ENCODE measurements at places on chromosomes 13 and 19. TPM values are rescaled to one million over a fixed set of nuclear protein-coding genes. Genes with fewer than 3 reads are reported as not detected.

The SCEL gene
- 54.8 TPM for total RNA-seq

The PNMA8A gene
- total RNA-seq = 1.5 TPM

The IZUMO4 gene
- 7.4 TPM for total RNA-seq

The B3GNT8 gene
- 22.5 TPM for total RNA-seq

The AKAP8L gene
- 94.2 TPM for total RNA-seq

The RAB4B gene
- 48.5 TPM for total RNA-seq

The GJB2 gene
- total RNA-seq = 0.77 TPM

The PGLYRP1 gene
- total RNA-seq = 3.0 TPM

The ZNF792 gene
- 12.1 TPM for total RNA-seq

The CGB8 gene
- total RNA-seq = not detected

The DCLK1 gene
- 10.4 TPM for total RNA-seq

The CABP5 gene
- not detected for total RNA-seq

The CDX2 gene
- not detected for total RNA-seq

The POU4F1 gene
- total RNA-seq = not detected

- no peak overlapping the region for H3K27ac ChIP-seq
- peaks cover 40% of the 10 kb centered on the region for H3K4me1 ChIP-seq
- DNase-seq = no peak
- no peaks in the 10 kb centered on the region for H3K27me3 ChIP-seq
- no peaks in the 10 kb centered on the region for H3K36me3 ChIP-seq
Observed at GRCh38 chr19:38248421-38248820, 7.8 kb downstream of the PPP1R14A start.

GRCh38 chr13:45021250-45021649, 31.9 kb downstream of the GPALPP1 start:
- peaks cover 85% of the 10 kb centered on the region for H3K36me3 ChIP-seq
- DNase-seq = no peak
- no peak overlapping the region for H3K4me3 ChIP-seq
- H3K27me3 ChIP-seq = no peaks in the 10 kb centered on the region
- no peak overlapping the region for H3K27ac ChIP-seq

DNA sequence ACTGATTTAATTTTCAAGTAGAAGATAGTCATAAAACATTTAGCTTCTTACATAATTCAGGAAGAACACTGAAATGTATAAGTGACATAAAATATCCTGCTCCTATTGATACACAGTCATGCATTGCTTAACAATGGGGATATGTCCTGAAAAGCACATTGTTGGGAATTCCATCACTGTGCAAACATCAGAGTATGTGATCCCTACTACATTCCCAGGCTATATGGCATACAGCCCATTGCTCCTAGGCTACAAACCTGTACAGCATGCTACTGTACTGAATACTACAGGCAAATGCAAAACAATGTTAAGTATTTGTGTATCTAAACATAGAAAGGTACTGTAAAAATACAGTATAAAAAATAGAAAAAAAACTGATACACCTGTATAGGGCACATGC, 723.9 kb upstream of the ARGLU1 start:
- no peak overlapping the region for H3K4me3 ChIP-seq
- H3K36me3 ChIP-seq = no peaks in the 10 kb centered on the region
- H3K27me3 ChIP-seq = no peaks in the 10 kb centered on the region

DNA sequence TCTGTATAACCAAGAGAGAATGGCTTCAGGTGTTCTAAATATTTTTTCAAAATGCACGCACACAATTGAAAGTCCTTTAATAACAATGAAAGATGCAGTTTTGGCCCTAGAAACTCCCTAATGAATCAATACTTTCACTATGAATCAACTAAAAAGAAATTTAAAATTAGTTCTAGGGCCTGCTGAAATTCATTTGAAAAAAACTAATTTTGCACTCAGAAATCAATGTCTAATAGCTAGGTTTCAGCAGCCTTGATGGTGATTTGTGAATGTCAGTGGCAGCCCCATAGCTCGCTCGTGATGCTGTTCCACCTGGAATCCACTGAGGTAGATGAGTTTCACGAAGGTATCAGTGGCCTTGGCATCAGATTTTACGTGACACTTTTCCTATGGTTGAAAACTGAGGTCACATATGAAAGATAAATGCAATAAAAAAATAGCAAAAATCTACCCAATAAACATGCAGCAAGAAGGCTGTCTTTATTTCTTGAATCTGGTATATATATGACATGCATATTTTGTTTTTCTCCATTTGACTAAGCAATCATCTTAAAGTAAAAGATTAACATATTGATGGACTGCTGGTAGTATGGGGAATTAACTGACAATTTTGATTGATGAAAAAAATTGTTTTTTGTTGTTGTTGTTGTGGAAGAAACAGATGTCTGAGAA, 141.0 kb downstream of the AKAP11 start:
- no peak for DNase-seq
- no peaks in the 10 kb centered on the region for H3K27me3 ChIP-seq

DNA sequence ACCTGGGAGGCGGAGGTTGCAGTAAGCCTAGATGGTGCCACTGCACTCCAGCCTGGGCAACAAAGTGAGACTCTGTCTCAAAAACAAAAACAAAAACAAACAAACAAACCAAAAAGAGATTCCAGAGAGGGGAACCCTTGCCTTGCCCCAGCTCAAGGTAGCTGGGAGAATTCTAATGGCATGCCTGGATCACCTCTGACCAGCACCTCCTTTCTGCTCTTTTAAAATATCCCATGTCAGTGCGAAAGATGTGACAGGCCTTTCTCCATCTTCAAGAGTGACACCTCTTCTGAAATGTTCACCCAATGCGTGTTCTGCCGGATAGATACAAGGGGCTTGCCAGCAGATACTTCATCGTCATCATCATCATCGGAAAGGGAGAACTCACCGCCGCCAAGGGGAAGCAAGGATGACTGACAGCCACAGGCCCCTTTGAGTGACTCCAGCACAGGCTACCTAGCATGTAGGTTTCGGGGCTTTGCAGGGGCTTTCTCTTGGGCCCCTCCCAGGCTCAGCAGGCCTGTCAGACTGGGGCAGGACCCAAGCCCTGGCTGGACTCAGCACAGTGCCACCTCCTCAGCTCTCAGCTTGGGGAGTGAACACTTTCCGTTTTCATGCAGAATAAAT, 18.9 kb upstream of the LRP3 start:
- DNase-seq = no peak
- H3K4me3 ChIP-seq = no peak overlapping the region
- no peaks in the 10 kb centered on the region for H3K27me3 ChIP-seq
- no peak overlapping the region for H3K27ac ChIP-seq

DNA sequence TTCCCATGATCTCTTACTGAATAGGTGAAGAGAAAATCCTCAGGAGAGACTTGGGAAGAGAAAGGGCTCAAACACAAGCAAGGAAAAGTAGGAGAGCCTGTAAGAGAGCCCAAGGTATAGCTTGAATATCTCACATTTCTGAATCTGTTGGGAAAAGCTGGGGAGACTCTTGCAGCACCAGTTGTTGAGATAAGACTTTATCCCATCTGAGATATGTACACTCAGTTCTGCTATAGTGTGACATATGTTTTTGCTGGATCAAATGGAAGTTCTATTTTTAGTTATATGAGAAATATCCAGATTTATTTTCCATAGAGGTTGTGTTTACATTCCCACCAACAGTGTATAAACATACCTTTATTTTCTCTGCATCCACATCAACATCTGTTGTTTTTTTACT, 246.1 kb downstream of the NDFIP2 start:
- no peak for DNase-seq
- H3K27ac ChIP-seq = no peak overlapping the region
- no peak overlapping the region for H3K4me3 ChIP-seq
- peaks cover 15% of the 10 kb centered on the region for H3K4me1 ChIP-seq
- no peaks in the 10 kb centered on the region for H3K27me3 ChIP-seq

- H3K4me3 ChIP-seq = peak within 1 kb of the TSS; percentile 65
- DNase-seq = peak; percentile 71
- H3K4me1 ChIP-seq = peaks cover 7% of the 10 kb centered on the region
- peaks cover 39% of the 10 kb centered on the region for H3K27me3 ChIP-seq
Observed at GRCh38 chr19:33064792-33065550, at the start of gene RHPN2. Gene RHPN2 (minus strand): TSS chr19:33064888. CDS start chr19:33064852, 36 bp downstream.

GRCh38 chr13:93875547-93875946, 603.9 kb downstream of the DCT start:
- H3K4me3 ChIP-seq = no peak overlapping the region
- no peak overlapping the region for H3K27ac ChIP-seq

DNA sequence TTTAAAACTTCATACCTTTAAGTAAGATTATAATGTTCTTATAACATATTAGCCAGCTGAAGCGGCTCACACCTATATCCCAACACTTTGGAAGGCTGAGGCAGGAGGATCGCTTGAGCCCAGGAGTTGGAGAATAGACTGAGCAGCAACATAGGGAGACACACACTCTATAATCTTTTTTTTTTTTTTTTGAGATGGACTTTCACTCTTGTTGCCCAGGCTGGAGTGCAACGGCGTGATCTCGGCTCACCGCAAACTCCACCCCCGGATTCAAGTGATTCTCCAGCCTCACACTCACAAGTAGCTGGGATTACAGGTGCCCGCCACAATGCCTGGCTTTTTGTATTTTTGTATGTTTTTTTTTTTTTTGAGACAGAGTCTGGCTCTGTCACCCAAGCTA, 37.3 kb downstream of the SPRYD7 start:
- no peaks in the 10 kb centered on the region for H3K4me1 ChIP-seq
- H3K27ac ChIP-seq = no peak overlapping the region
- H3K4me3 ChIP-seq = no peak overlapping the region
- DNase-seq = no peak
- H3K27me3 ChIP-seq = no peaks in the 10 kb centered on the region

- no peak for DNase-seq
- no peaks in the 10 kb centered on the region for H3K36me3 ChIP-seq
- H3K27me3 ChIP-seq = no peaks in the 10 kb centered on the region
- H3K4me1 ChIP-seq = peaks cover 5% of the 10 kb centered on the region
Observed at GRCh38 chr13:26693749-26694463, 66.7 kb downstream of the GPR12 start.

DNA sequence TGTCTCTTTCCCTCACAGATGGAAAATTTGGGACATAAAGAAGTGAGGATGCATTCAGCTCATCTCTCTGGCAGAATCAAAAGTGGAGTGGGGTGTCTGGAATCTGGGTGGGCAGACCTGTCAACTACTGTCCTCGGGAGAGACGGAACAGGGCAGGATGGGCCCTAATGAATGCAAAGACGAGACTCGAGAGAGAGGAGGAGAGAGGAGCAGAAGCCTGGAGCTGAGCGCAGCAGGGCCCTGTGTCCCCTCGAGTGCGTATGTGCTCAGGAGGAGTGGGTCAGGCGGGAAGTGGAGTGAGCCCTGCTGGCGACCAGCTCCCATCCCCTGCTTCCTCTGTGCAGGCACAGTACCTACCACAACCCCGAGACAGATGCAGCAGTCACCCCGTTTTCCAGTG, 78.9 kb downstream of the TEX29 start:
- no peaks in the 10 kb centered on the region for H3K27me3 ChIP-seq
- H3K4me3 ChIP-seq = no peak overlapping the region
- no peaks in the 10 kb centered on the region for H3K4me1 ChIP-seq
- H3K27ac ChIP-seq = no peak overlapping the region
- H3K36me3 ChIP-seq = no peaks in the 10 kb centered on the region

DNA sequence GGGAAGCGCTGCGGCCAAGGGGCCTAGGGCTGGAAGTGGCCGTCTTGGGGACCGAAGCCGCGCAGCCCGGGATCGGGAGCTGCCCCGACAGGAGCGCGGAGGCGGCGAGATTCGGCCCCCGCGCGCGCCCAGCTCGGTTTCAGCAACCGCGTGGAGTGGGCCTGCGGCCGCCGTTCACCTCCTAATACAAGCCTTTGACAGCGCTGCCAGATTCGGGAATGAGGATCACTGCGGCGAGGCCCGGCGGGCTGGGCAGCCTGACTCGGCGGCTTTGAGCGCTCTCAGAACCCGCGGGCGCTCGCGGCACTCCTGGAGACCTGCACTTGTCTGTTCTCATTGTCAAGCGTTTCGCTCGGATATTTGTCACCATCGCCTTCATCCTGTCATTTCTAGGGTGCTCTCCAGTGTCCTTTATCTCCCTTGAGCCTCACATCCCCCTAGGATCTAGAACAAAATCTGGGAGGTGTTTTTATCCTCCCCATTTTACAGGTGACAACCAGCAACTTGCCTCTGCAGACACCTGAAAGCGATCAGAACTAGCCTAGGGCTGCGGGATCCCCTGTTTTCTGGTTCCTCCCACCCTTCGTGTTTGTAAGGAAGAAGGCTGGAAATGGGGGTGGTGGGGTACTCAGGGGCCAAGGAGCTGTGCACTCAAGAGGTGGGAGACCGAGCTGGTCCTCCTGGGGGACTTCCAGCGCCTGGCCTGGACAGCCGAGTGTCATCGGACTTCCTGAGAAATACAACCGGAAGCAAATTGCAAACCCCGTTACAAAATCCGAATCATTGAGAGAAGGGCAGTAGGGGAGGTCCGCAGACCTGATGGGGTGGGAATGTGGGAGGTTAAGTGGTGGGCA, 1.5 kb upstream of the CDX2 start:
- peaks cover 22% of the 10 kb centered on the region for H3K4me1 ChIP-seq
- H3K4me3 ChIP-seq = no peak overlapping the region
- H3K27ac ChIP-seq = no peak overlapping the region
- H3K27me3 ChIP-seq = peaks cover 100% of the 10 kb centered on the region
- no peak for DNase-seq
- no peaks in the 10 kb centered on the region for H3K36me3 ChIP-seq

DNA sequence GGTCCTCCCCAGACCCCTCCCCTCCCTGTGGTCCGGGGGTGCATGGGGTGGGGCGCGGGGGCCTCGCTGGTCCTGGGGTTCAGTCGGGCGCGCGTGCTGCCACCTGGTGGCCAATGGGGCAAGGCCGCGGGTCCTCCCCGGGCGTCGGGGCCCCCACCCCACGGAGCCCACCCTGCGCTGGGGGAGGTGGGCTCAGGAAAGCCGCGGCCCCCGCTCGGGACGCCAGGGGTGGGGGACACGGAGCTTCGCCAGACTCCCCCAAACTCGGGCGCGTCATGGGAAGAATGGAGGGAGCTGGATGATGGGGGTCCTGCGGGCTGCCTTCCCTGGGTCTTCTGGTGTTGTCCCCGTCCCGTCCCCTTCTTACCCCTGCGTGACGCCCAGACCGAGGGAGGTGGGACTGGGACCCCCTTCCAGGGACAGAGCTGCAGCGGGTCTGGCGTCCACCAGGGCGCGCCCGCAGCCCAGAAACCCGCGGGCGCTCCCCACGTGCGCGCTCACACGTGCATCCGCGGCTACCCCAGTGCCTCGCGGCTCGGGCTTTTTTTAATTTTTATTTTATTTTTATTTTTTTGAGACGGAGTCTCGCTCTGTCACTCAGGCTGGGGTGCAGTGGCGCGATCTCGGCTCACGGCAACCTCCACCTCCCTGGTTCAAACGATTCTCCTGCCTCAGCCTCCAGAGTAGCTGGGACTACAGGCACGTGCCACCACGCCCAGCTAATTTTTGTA, 19.8 kb upstream of the TCF3 start:
- H3K27me3 ChIP-seq = peaks cover 89% of the 10 kb centered on the region
- H3K36me3 ChIP-seq = no peaks in the 10 kb centered on the region
- peak; percentile 65 for DNase-seq
- H3K4me1 ChIP-seq = peaks cover 15% of the 10 kb centered on the region
- no peak overlapping the region for H3K27ac ChIP-seq

GRCh38 chr13:82739881-82740280, 1142.4 kb downstream of the SLITRK1 start:
- H3K27ac ChIP-seq = no peak overlapping the region
- H3K4me3 ChIP-seq = no peak overlapping the region
